Muscle of arm (tissue), 14 donors: ENCODE measurements at places on chromosomes 2 and 18.

DNA sequence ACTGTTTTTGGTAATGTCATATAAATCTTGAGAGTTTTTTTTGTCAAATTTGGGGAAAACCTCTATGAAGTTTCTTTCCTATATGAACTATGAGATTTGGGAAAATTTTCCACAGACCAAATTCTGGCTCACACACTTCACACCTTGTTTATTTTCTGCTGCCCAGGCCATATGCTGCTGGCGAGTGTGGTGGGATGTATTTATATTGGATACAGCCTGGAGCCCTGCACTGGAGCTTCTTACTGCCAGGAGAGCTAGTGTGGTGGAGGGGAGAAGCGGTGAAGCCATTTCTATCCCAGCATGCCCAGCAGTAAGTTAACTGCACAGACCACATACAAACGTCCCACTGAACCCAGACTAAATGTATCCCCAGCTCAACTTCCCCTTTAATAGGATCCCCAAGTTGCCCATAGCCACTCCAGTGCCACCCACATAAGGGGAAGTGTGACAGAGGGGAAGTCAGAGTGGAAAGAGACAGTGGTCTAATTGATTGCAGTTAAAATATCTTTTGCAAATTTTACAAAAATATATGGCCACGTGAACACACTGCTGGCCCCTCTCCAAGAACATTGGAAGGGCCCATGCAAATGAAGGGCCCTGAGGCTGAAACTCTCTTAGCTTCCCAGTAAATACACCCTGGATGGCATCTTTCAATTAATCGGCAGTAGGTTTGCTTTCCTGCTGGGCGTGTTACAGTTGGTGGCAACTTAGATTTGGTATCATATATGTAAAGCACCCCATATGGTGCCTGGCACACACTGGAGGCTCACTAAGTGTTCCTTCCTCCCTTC lies 146.6 kb upstream of the ITGA6 start:
- DNase-seq, result no peak

GRCh38 chr2:16395601-16396000 lies 270.0 kb downstream of the CYRIA start:
- no peak for DNase-seq

DNA sequence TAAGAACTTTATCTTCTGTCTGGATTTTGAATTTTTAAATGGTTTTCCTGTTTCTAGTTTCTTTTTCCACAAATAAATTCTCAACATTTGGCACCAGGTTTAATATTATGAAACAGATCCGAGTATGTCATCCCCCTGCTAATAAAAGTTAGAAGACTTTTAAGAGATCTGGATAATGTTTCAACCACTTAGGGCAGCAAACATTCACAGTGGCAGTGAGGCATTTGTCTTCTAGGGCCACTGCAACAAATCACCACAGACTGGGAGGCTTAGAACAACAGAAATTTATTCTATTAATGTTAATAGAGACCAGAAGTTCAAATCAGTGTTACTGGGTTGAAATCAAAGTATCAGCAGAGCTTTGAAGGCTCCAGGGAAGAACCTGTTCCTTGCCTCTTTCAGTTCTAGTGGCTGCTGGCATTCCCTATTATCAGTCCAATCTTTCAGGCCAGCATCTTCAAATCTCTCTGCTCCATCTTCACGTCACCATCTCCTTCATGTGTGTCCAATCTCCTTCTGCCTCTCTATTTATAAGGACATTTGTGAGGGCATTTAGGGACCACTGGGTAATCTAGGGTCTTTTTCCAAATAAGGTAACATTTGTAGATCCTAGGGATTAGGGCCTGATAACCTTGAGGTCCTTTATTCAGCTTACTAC lies 23.4 kb downstream of the ACSL3 start:
- DNase-seq, result no peak

- DNase-seq, result no peak
Measured at GRCh38 chr2:188811522-188811921, 162.7 kb upstream of the COL3A1 start.

GRCh38 chr2:101623031-101623521 lies 74.4 kb upstream of the MAP4K4 start:
- DNase-seq, result no peak

GRCh38 chr2:237223201-237223861 lies 137.6 kb downstream of the COPS8 start:
- no peak for DNase-seq

- DNase-seq, result no peak
Measured at GRCh38 chr2:179561702-179562101, 297.1 kb upstream of the SESTD1 start.

DNA sequence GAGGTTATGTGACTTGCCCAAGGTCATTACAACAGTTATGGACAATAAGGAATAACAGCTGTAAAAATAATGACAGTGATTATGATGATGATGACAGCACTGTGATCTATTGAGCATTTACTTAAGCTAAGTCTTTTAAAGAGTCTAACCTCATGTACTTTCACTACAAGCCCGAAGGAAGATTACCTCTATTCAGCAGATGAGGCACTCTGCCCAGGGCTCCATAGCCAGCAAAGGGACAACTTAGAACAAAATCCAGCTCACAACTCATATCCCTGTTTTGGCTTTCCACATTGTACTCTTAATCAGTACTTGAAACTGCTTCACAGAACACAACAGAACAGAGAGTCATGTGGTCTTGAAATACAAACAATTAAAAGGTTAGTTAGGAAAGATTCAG lies 290.2 kb downstream of the ZNF385B start:
- no peak for DNase-seq

DNA sequence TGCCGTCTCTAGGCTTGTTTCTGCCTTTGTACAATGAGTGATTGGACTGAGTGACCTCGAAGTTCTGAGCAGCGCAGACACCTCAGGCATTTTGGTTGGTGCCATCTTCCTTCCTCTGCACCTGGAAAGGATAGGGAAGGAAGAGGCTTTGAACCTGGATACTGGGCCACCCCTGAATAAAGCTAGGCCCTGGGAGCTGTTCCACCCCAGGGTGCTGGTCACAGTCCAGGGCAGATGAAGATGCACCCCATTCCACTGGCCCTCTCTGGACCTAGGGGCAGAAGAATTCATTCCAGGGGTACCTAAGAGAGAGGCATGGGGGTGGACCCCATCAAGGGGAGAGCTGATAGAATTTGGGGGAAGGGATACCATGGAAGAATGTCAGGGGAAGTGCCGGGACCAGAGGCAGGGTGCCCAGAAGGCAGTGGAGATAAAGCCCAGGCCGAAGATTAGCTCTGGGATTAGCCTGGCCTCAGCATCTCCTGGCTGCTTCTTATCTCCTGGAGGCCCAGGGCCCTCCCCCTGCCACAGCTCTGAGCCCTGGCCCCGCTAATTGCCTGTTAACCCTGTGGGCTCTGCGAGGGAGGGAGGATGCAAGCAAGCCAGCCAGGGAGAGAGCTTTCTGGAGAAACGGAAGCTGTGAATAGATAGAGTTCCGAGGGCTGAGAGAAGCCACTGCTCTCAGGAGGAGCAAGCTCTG lies 11.4 kb downstream of the ASIC4 start:
- no peak for DNase-seq

DNA sequence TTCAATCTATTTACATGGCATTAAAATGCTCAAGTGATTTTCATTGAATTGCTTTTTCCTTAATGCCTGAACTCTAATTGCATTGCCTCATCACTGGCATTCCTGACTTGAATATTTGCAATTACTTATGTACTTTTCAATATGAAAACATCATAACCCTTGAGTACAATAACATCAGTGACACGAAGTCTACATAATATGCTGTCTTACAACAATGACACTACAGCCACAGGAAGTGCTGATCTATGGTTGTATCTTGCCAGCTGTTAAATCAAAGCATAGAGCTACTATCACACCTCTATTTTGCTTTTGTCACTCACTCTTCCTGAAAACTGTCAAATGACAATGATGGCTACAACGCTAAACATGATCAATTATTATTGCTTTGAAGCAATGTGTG lies 156.9 kb downstream of the CCDC102B start:
- no peak for DNase-seq

GRCh38 chr2:198595721-198596120 lies 791.3 kb downstream of the PLCL1 start:
- DNase-seq, result no peak

DNA sequence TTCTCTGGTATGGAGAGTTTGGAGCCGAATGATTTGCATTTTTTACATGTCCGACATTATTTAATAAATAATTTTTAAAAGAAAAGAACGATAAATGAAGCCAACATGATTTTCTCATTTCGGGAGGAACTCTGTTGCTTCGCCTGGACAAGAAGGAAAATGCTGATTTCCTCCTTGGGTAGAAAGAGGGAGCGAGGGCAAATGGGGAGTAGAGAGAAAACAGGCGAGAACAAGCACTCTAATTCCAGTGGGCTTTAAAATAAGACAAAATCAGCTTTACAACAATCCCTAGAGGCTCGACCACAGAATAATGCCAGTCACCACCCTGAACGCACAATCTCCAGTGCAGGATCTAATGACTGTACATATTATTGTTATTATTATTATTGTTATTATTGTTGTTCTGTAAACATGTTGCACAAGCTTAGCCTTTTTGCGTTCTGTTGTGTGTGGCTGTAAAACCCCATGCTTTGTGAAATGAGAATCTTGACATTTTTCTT lies 3.7 kb downstream of the DLX1 start:
- DNase-seq, result no peak

- DNase-seq, result no peak
Measured at GRCh38 chr2:54722641-54723040, 821 bp upstream of the EML6 start.

- no peak for DNase-seq
Measured at GRCh38 chr18:45161850-45162249, 453.4 kb upstream of the SLC14A2 start.

- no peak for DNase-seq
Measured at GRCh38 chr18:13577781-13578180, 148.6 kb downstream of the FAM210A start.

GRCh38 chr2:110852541-110853263 lies 120.3 kb downstream of the ACOXL start:
- no peak for DNase-seq

- no peak for DNase-seq
Measured at GRCh38 chr2:169670215-169670651, 24.0 kb downstream of the CFAP210 start.

GRCh38 chr2:101717071-101717845 lies 19.8 kb downstream of the MAP4K4 start:
- no peak for DNase-seq
